ENCODE measurements at places on chromosomes 6 and 20. TPM values are rescaled to one million over a fixed set of nuclear protein-coding genes. Genes with fewer than 3 reads are reported as not detected.

GRCh38 chr6:101402622-101403031 lies 9.1 kb downstream of the GRIK2 start:
- H3K27me3 ChIP-seq: peaks cover 8% of the 10 kb centered on the region
- H3K27ac ChIP-seq: no peak overlapping the region
- peaks cover 17% of the 10 kb centered on the region for H3K4me1 ChIP-seq
- H3K36me3 ChIP-seq: no peaks in the 10 kb centered on the region
- H3K4me3 ChIP-seq: no peak overlapping the region
- no peak for DNase-seq

- H3K4me1 ChIP-seq: no peaks in the 10 kb centered on the region
- no peak for DNase-seq
- H3K36me3 ChIP-seq: no peaks in the 10 kb centered on the region
- H3K27me3 ChIP-seq: no peaks in the 10 kb centered on the region
- H3K27ac ChIP-seq: no peak overlapping the region
- H3K4me3 ChIP-seq: no peak overlapping the region
These were observed 459.7 kb upstream of the HTR1E start for GRCh38 chr6:86477500-86478148.

- H3K4me3 ChIP-seq: no peak overlapping the region
- H3K4me1 ChIP-seq: peaks cover 16% of the 10 kb centered on the region
- DNase-seq: no peak
- no peaks in the 10 kb centered on the region for H3K36me3 ChIP-seq
These were observed 57.3 kb downstream of the LINC00237 start for GRCh38 chr20:21048841-21049273.

PPP1R3G gene
- total RNA-seq: 1.1 TPM

Data from esophagus squamous epithelium (tissue), 5 donors.